ENCODE measurements at places on chromosomes 2 and 18. TPM values are rescaled to one million over a fixed set of nuclear protein-coding genes. Genes with fewer than 3 reads are reported as not detected.

Gene CENPA
- polyA plus RNA-seq: 0.25 TPM

DNA sequence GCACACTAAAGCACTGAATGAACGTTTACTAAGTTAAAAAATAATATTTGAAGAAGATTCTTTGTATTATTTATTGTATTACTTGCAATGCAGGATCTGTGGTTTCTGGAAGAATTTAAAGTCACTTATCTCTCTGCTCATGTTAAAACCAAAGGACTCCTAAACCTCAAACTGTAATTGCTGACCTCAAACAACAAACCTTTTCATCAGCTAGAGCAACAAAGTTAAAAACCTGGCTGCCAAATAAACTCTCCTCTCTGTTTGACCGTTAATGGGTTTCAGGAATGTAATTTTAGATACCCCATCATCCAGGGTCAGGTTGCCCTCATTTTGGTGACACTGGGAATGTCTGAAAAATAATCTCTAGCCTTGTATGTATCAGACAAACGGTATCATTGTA lies 239.1 kb downstream of the TGIF1 start:
- no peak overlapping the region for H3K4me3 ChIP-seq
- no peaks in the 10 kb centered on the region for H3K27me3 ChIP-seq

Gene C18orf63
- polyA plus RNA-seq: not detected

DNA sequence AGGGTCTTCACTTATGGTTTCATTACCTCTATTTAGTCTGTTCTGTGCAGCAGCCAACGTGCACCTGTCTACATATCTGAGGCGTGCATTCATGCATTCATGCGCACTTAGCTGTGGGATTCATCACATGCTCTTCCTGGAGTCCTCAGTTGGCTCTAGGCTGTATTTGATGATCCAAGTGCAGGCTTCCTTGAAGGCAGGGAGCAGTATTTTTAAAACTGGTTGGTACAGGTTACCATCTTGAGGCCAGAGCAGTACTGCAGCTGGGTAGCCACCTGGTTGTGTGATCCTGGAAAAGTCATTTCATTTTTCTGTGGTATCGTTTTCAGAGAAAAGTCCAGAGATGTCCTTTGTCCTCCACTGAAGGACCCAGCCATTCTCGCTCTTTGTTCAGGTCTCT lies 109.8 kb downstream of the EN1 start:
- no peak overlapping the region for H3K27ac ChIP-seq
- H3K4me1 ChIP-seq: no peaks in the 10 kb centered on the region
- H3K36me3 ChIP-seq: no peaks in the 10 kb centered on the region
- no peak overlapping the region for H3K4me3 ChIP-seq
- no peaks in the 10 kb centered on the region for H3K27me3 ChIP-seq

- H3K27ac ChIP-seq: no peak overlapping the region
- H3K27me3 ChIP-seq: no peaks in the 10 kb centered on the region
- no peaks in the 10 kb centered on the region for H3K4me1 ChIP-seq
- H3K4me3 ChIP-seq: no peak overlapping the region
- DNase-seq: no peak
These were observed 91.2 kb upstream of the UXS1 start for GRCh38 chr2:106285237-106285829.

- no peak overlapping the region for H3K4me3 ChIP-seq
- H3K4me1 ChIP-seq: no peaks in the 10 kb centered on the region
These were observed 135.7 kb downstream of the ARHGAP28 start for GRCh38 chr18:6865251-6865650.

Gene HOXD12
- not detected for polyA plus RNA-seq

- no peaks in the 10 kb centered on the region for H3K36me3 ChIP-seq
- H3K4me3 ChIP-seq: no peak overlapping the region
- peaks cover 8% of the 10 kb centered on the region for H3K4me1 ChIP-seq
- H3K27me3 ChIP-seq: no peaks in the 10 kb centered on the region
- DNase-seq: peak; percentile 23
These were observed 126.3 kb downstream of the IRS1 start for GRCh38 chr2:226673314-226673723.

GRCh38 chr18:48975817-48976649 lies 25.3 kb upstream of the SMAD7 start:
- no peaks in the 10 kb centered on the region for H3K36me3 ChIP-seq
- H3K27me3 ChIP-seq: no peaks in the 10 kb centered on the region
- H3K4me1 ChIP-seq: peaks cover 10% of the 10 kb centered on the region
- H3K27ac ChIP-seq: peak overlapping the region; percentile 89

DNA sequence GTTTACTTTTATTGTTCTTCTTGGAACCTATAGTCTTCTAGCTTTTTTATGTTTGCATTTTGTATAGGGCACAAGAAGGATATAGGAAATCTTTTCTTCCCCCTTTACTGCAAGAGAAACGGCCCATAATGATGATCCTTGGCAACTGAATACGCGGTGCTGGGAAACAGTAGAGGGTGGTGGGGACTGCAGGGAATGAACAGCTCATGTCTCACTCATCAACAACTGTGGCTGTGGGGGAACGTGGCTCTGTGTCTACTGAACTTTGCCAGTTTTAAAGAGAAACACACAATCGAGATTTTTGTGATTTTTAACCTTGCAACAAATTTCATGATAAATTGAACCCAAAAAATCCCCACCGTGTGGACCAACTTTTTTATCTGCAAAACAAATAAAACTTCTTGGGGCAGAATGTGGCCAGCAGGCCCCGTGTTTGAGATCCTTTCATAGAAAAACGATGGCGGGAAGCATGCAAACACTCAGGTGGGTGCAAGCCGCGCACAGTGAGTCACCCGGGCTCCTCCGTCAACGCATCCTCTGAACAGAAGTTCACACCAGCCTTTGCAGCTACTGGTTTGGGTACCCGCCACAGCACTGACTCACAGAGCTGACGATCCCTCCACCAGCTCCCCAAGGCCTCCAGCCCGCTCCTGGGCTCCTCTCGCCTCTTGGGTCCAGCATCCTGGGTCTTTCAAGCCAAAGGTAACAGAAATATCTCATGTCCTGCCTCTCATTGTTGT lies 149.3 kb downstream of the COL6A3 start:
- no peaks in the 10 kb centered on the region for H3K27me3 ChIP-seq
- H3K27ac ChIP-seq: peak overlapping the region; percentile 72
- no peak for DNase-seq
- H3K4me1 ChIP-seq: peaks cover 31% of the 10 kb centered on the region

Data from heart right ventricle (tissue), 16 donors.